Tibial nerve (tissue), 4 donors: ENCODE measurements at places on chromosomes 7 and 10.
A peak's percentile ranks its signal among the peaks of the same experiment; 100 is the strongest.

DNA sequence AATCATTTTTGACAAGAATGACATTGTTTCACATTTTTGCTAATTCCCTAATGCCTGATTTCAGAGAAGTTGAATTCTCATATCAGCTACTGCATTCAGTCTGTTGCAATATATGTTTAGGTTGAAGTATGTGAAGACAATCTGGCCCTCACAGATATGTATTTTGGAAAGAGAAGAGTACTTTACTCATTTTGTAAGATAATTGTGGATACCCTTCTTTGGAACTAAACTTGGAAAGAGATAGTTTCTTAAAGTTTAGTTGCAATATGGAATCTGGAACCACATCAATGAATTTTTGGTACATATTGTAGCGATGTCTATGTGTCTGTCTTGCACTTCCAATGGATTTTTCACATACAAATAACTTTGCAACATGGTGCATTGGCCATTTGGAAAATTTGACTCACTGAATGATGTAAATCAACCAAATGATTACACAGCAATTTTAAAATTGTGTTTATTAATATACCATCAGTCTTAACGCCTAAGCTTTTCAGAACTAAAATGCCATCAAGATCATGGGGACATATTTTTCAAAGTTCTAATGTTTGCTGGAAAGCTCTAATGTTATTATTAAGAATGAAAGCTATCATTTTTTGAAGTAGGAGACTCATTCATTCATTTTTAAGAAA is 39.3 kb upstream of the TMEM26 start:
- no peak overlapping the region for H3K4me3 ChIP-seq
- H3K4me1 ChIP-seq = no peaks in the 10 kb centered on the region
- no peak overlapping the region for H3K27ac ChIP-seq

DNA sequence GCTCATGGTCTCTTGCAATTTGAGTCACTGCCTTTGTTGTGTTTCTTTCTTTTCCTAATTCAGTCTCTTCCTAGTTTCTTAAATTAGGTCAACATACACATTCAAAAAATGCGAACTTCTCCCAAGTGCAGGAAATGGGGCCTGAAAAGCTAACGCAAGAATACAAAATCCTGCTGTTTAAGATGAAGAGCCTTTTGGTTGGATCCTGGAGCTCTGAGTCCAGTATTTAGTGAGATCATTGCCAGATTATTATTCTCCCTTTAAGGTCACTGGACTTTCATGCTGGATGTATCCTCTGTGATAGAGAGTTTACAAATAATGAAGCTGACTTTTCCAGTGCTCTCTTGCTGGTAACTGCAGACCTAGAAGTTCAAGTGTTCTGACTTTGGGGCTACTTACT is 401.9 kb upstream of the MKI67 start:
- H3K27ac ChIP-seq = no peak overlapping the region
- no peaks in the 10 kb centered on the region for H3K27me3 ChIP-seq
- no peaks in the 10 kb centered on the region for H3K4me1 ChIP-seq
- no peaks in the 10 kb centered on the region for H3K36me3 ChIP-seq

DNA sequence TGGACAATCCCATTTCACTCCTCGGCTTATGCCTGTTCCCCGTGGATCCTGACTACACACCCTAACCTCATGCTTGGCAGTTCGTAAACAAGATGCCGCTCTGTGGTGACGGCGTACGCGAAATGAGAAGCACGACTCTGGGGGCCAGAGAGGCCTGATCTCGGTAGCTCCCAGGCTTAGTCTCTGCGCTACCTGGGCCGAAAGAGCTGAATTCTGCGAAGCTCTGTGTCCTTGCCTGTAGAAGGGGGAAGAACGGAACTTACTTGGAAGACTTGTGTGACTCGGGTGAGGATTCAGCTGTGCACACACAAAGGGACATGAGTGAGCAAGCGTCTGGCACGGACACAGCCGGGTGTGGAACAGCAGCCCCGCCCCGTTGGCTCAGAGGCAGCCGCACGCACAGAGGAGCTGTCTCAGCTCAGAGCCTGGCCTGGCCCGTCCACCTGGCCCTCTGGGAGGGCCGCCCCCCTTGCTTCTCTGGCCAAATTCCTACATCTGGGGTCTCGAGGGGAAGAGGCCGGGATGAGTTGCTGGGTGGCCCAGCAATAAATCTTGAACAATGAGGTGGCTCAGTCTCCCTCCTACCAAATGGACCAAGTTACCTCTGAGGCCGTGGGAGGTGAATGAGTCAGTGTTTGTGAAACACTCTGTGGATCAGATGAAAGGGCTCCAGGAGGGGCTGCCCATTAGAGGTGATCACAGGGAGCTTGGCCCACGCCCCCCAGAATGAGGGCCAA is 83.8 kb downstream of the PDGFA start:
- no peaks in the 10 kb centered on the region for H3K27me3 ChIP-seq
- H3K4me1 ChIP-seq = no peaks in the 10 kb centered on the region
- no peaks in the 10 kb centered on the region for H3K36me3 ChIP-seq
- no peak overlapping the region for H3K4me3 ChIP-seq

GRCh38 chr7:1729773-1730172 is 59.7 kb downstream of the ELFN1 start:
- DNase-seq = no peak
- peaks cover 32% of the 10 kb centered on the region for H3K27me3 ChIP-seq
- H3K36me3 ChIP-seq = no peaks in the 10 kb centered on the region
- H3K27ac ChIP-seq = no peak overlapping the region
- no peaks in the 10 kb centered on the region for H3K4me1 ChIP-seq
- H3K4me3 ChIP-seq = no peak overlapping the region

GRCh38 chr7:52992001-52992400 is 43.4 kb upstream of the POM121L12 start:
- no peak for DNase-seq
- no peaks in the 10 kb centered on the region for H3K36me3 ChIP-seq
- no peak overlapping the region for H3K4me3 ChIP-seq
- H3K27ac ChIP-seq = no peak overlapping the region
- no peaks in the 10 kb centered on the region for H3K27me3 ChIP-seq

GRCh38 chr10:36736311-36736710 is 389.1 kb upstream of the ANKRD30A start:
- no peaks in the 10 kb centered on the region for H3K4me1 ChIP-seq
- H3K36me3 ChIP-seq = no peaks in the 10 kb centered on the region

DNA sequence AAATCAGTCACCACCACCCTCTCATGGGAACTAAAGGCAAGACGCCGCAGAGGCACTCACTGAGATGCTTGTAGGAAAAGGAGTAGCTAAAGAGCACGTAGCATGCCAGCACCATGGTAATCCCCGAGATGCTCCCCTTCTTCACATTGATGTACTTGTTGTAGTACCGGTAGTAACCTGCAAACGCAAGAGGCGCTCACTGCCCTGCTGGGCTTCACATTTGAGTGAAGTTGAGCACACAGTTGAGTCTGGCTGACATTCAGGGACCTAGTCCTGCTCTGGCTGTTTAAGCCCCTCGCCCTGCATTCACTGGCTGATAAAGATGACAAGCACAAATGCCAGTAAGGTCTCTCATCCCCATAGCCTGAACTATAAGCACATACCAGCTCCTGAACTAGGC is 6.9 kb downstream of the ATP5MF start:
- H3K27ac ChIP-seq = no peak overlapping the region
- no peaks in the 10 kb centered on the region for H3K27me3 ChIP-seq
- H3K4me1 ChIP-seq = no peaks in the 10 kb centered on the region
- H3K36me3 ChIP-seq = peaks cover 7% of the 10 kb centered on the region

GRCh38 chr10:11227103-11227502 is 209.4 kb downstream of the CELF2 start:
- H3K4me3 ChIP-seq = no peak overlapping the region
- no peaks in the 10 kb centered on the region for H3K4me1 ChIP-seq
- no peaks in the 10 kb centered on the region for H3K27me3 ChIP-seq
- no peak overlapping the region for H3K27ac ChIP-seq
- H3K36me3 ChIP-seq = no peaks in the 10 kb centered on the region

DNA sequence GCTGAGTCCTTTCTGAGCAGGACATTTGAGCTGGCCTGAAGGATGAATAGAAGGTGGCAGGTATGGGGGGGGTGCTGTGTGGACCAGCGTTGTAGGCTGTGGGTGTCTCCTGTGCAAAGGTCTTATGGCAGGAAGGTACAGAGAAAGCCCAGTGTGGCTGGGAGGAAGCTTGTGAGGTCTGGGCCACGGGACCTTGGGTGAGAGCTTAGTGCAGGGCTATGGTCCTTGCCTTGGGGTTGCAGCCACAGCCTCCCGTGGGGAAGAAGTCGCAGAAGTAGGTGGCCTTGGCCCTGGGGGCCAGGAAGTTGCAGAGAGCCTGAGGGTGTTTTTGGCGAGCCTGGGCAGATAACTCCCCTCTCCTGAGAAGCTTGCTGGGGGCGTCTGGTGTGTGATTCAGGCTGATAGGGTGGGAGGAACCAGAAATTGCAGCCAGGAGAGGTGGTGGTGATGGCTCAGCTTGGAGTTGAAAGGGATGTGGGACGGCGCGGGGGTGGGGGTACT is 172.0 kb upstream of the TNRC18 start:
- H3K27ac ChIP-seq = peak overlapping the region; percentile 34
- DNase-seq = no peak
- H3K4me1 ChIP-seq = no peaks in the 10 kb centered on the region
- H3K27me3 ChIP-seq = no peaks in the 10 kb centered on the region

DNA sequence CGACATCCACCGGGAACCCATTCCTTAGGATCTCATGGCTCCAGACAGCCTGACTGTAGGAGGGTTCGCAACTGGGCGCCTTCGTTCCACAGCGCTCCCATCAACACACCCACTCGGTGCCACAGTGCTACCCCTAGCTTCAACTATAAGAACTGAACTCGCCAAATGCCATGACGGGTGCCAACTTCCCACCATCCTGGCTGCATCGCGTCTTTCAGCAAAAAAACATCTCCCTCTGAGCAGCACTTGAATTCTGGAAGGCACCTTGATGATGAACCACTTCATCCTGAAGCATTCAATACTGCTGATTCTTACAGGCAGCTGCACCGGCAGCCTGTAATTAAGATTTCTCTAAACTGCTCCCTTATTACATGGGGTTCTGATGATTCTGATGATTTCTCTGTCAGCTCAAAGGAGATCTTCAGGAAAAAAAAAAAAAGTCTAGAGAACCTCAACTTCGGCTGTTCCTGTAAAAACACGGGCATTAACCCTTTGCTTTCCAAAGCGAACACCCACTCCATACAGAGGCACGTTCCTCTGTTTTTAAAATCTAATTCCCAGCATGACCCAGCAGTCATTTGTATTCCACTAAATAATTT is 1.3 kb downstream of the CYTH3 start:
- H3K4me3 ChIP-seq = peak overlapping the region; percentile 98
- H3K27ac ChIP-seq = peak overlapping the region; percentile 82
- no peaks in the 10 kb centered on the region for H3K27me3 ChIP-seq
